GM13976 (cell line): ENCODE measurements at places on chromosomes 6 and 20.

- no peak for DNase-seq
Observed at GRCh38 chr6:21918041-21918440, 324.5 kb downstream of the SOX4 start.

GRCh38 chr6:170423814-170424603, 117.5 kb downstream of the FAM120B start:
- no peak for DNase-seq

DNA sequence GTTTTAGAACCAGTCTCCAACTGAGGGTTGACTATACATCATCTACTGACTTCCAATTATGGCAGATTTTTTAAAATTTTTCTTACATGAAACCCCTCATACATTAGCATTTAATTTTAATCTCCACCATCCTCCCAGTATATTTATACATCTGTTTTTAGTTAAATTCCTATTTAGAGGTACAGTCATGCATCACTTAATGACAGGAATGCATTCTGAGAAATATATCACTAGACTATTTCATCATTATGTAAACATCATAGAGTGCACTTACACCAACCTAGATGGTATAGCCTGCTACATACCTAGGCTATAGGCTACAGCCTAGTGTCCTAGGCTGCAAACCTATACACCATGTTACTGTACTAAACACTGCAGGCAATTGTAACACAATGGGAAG, 316.7 kb upstream of the MARCKS start:
- no peak for DNase-seq

- no peak for DNase-seq
Observed at GRCh38 chr6:152351110-152351509, 286.1 kb downstream of the SYNE1 start.

DNA sequence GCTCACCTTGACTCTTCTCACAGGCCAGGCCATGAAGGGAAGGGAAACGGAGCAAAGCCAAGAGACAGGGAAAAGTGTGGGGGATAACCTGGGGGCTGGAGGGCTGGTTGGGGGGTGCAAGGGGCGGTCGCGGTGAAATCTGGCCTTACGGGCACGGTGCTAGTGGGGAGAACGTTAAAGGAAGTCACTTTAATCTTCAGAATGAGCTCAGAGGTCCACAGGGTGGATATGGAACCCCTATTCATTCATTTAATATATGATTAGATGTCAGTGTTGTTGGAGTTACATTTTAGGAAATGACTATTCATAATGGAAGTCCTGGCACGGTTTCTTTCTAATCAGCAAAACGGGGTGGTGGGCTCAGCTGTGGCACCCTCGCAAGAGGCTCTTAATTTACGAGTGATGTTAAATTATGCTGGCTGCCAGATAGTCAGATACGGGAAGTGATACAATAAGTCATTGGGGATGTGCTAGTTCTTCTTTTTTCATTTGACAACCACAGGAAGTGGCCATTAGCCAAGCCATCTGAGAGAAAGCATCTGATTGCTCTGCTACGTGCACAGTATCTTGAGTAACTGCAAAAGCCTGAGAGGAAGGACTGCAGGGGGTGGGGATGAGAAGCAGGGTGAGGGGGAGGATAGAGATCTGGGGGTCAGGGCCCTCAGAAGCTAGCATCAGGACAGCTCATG, 253.0 kb downstream of the QKI start:
- DNase-seq: peak; percentile 87

DNA sequence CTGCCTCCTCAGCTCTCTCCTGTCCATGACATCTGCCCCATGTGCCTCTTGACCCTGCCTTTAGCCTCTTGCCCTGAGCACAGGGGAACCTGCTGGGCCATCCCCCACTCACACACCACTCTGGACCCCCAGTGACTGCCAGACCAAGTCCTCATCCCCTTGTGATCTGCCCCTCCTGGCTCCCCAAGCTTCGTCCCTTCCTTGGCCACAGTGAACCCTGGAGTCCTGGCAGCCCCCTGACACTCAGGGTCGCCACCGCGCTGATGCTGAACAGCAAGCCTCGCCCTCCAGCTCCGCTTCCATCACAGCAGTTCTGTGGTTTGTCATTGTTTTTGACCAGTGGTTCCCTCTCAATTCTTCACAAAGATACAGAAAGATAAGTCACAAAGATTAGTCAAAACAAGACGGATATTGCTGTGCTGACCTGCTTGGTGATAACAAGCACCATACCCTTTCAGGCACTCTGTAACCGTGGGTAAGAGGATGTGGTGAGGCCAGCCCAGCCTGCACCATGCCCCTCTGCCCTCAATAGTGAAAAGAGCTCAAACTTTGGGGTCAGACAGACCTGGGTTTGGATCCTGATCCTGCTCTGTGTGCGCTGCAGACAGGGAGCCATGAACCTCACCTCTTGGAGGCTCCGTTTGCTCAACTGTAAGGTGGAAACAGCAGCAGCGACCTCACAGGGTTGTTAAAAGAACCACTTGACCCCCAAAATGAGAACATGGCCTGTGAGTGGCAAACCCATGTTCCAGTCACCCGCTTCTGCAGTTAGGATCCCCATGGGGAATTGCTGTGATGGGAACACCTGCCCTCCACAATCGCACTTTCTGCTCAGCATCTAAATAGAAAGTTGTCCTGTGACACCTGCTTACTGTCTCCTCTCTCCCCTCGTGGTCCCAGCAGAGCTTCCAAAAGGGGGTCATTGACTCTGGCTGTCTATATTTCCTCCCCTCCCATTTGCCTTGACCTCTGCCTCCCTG, 114.5 kb downstream of the TOX2 start:
- peak; percentile 40 for DNase-seq

DNA sequence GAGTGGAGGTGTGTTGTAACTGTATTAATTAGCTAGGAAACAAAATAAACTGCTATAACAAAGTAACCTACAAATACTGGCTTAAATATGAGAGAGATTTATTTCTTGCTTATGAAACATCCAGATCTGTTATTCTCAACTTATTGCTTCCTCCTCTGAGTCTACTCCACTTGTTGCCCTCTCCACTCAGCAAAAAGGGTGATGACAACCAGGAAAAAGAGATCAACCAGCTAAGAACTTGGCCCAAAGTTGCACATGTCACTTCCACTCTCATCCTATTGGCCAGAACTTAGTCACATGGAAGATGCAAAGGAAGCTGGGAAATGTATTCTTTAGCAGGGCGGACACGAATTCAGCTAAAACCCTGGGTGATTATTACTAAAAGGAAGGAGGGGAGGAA, 5.2 kb upstream of the TP53RK start:
- DNase-seq: no peak

GRCh38 chr6:148509800-148510581, 167.4 kb downstream of the SASH1 start:
- DNase-seq: peak; percentile 61

DNA sequence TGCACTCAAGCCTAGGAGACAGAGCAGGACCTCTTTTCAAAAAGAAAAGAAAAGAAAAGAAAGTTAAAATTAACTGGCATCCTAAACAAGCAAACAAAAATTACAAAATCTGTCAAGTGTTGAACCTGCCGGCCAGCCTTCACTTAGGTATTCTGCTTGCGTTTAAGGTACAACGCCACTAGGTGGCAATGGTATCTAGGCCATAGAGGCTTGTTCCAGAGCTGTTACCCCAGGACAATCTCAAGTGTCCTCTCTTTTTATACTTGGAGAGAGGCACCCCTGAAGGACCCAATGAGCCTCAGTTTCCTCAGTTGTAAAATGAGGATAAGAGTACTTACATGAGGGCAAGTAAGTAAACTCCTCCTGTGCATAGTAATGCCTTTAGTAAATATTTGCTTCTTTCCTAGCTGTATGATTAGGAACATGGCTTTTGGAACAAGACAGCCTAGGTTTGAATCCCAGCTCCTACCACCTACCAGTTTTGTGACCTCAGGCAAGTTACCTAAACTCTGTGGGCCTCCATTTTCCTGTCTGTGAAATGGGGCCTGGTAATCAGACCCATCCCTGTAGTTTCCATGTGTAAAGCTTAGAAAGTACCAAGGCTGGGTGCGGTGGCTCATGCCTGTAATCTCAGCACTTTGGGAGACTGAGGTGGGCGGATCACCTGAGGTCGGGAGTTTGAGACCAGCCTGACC, 5.8 kb upstream of the PACSIN1 start:
- DNase-seq: peak; percentile 79

- no peak for DNase-seq
Observed at GRCh38 chr6:83804886-83805285, 48.3 kb upstream of the RIPPLY2 start.

- no peak for DNase-seq
Observed at GRCh38 chr6:7271205-7271534, 41.8 kb downstream of the SSR1 start.

DNA sequence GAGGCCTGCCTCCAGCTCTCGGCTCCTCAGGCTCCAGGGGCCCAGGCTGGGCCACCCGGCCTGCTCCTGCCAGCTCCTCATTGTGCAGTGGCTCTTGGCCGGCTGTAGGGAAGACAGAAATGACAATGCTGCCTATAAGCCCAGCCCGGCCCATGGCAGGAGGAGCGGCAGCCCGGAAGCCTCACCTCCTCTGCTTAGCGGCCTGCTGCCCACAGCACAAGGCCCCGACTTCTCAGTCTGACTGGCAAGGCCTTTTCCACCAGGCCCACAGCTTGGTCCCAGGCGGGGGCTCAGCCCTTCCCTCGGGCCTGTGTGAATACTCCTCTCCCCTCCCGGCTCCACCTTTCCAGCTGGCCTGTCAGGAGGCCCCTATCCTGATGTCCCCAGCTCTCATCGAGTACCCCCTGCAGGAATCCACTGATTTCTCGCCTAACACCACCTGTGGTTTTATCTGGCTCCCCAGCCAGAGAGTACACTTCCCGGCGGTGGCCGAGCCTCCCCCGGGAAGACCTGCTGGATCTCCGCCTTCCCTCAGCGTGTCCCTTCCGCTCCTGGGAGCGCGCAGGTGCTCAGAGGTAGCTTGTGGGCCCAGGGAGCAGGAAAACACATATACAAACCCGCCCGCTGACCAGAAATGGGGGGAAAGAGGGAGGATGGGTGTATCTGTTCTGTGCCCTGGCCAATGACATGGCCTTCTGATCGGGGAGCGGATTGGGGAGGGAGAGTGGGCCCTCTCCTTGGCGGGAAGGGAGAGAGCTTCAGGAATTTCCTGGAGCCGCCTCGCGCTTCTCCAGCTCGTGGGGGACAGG, 963 bp downstream of the DDRGK1 start:
- peak; percentile 70 for DNase-seq

GRCh38 chr6:101222007-101222406, 171.5 kb upstream of the GRIK2 start:
- DNase-seq: no peak

DNA sequence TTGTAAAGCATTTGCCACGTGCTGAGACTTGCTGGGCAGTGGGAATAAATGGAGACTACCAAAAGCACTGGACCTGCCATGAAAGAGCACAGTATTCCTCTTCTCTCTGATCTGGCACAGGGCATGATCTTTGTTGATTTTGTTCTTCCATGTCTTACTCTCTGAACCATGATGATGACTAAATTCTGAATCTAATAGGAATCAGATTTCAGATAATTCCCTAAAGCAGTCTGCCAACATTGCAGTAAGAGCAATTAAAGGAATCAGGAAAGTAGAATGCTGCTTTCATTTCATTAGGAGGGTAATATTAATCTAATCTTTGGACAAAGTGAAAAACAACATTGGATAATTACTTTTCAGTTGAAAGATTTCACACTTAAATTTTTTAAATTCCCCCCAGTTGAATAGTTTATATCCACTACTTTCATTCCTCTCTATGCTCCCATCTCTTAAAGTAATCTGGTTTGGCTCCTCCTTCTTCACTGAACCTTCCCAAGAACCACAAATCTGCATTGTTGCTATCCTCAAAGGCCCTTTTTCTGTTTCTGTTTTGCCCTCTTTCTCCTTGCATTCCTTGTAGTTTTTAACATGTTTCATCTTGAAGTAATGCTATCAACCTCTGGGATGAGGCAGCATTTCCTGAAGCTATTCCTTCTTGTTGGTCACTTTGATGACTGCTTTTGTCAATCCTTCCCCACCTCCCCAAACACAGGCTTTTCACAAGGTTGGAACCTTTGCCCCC, 243.2 kb upstream of the TENT5A start:
- no peak for DNase-seq

- peak; percentile 73 for DNase-seq
Observed at GRCh38 chr6:31079656-31080261, 32.6 kb downstream of the C6orf15 start.

DNA sequence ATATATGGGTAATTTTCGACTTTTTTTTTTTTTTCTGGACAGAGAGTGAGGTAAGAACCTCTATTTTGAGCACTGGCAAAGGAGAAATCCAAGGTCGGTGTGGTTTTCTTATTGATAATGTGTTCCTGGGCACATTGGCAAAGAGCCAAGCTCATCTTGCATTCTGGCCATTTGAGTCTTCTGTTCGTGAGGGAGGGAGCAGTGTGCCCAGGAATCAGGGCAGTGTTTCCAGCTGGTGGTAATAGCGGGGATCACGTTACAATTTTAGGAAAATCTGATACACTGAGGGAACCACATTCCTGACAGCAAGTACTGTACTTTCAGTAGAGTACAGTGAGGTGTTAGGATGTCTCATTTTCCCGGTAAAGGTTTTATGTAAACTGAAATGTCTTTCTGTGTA, 442.3 kb upstream of the MAP3K7 start:
- DNase-seq: no peak

DNA sequence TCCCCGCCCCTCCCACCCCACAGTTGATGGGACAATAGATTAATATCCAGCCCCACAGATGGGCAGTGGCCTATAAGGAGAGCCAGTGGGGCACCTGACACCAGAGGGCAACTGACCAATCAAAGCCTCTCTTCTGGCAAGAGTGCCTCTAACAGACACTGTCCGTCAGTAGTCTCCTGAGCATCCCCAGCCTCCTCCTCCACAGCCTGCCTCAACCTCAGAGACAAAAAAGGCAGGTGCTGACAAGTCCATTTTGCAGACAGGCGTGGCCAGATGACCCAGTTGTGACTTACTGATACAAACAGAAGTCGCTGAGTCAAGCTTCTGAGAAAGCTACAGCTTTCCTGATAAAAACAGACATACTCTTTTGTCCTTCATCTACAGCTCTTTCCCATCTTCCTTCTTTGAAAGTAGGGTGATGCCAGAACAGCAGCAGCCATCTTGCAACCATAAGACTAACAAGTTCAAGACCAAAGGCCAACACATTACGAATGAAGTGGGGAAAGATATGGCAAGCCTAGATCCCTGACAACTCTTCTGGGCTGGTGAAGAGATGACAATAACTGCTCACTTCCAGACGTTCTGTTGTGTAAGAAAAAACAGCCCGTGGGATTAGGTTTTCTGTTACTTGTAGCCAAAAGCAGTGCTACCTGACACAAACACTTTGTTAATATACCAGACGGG, 12.3 kb downstream of the PPIL1 start:
- no peak for DNase-seq

GRCh38 chr6:157094038-157094437, 229.3 kb downstream of the TMEM242 start:
- peak; percentile 52 for DNase-seq

DNA sequence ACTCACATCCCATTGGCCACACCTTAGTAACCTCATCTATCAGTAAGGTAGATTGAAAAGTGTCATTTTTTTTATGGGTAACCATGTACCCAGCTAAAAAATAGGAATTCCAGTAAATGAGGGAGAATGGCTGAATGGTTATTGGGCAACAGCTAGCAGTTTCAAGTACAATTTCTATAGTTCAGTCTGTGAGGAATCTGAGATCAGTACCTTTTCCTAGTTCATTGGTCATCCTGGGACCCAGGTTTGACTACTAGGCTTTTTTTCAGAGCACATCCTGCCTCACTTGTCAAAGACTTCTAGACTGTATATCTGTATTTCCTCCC, 28.3 kb downstream of the PHF3 start:
- DNase-seq: no peak

- DNase-seq: no peak
Observed at GRCh38 chr6:52570291-52570700, 6.6 kb downstream of the TRAM2 start.
